ENCODE measurements at places on chromosomes 2 and 18.
A peak's percentile ranks its signal among the peaks of the same experiment; 100 is the strongest.

DNA sequence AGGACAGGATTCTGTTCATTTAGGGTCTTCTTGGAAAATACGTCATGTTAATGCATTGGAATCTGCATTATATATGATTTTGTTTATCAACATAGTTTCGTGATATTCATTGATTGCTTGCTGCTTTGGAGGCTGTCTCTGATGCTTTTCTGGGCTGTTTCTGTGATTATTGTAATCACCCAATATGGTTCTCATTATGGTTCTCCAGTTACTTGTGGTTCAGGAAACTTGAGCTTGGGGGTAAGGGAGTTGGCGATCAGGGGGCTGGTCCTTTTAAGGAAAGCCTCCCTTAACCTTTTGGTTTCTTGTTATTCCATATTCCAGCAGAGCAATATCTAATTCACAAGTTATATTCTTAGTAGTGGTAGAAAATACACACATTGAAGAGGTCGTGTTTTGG, 17.4 kb upstream of the STON1 start:
- no peak for DNase-seq

DNA sequence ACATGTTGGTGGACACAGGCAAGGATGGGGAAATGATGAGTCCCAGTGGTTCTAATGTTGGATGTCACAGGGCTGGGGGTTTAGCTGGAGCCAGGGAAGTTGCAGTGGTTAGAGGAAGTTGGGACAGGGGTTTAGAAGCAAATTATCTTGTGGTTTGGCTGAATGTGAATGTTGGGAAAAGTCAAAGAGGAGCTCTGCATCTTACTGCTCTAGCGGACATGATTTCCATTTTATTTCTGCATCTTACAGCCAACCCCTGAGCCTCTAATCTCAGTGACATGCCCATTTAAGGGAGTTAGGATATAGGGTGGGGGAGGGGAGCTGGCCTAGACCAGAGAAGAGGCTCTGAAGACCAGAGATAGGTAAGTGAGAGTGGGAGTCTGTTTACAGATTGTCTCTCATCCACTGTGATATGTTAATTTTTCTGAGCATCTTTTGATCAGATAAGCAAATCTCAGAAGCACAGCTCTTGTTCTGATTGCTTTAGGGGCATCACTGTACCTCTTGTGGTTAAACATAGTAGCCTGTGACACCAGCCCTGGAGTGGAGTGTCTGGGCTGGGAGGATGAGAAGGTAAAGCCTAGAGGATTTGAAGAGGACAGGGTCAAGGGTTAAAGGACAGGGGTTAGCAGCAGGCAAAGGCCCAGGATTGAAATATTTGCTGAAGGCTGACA, 43.6 kb downstream of the SETBP1 start:
- no peak for DNase-seq

DNA sequence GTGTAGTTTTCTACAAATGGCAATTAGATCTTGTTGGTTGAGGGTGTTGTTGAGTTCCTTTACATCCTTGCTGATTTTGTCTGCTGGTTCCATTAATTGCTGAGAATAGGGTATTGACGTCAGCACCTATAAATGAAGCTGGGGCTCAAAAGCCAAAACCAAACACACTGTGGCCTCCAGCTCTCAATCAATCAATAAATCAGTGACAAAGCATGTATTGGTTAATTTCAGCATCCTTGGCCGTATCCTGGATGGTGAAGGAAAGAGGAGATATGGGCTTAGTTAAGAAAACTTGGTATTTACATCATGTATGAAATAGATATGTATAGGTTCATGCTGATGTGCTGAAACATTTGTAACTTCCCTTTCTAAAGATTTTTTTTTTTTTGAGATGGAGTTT, 13.2 kb upstream of the APOB start:
- DNase-seq = no peak

GRCh38 chr2:104804148-104804890, 49.6 kb upstream of the POU3F3 start:
- no peak for DNase-seq

GRCh38 chr2:17249249-17249648, 269.0 kb downstream of the RAD51AP2 start:
- DNase-seq = no peak

DNA sequence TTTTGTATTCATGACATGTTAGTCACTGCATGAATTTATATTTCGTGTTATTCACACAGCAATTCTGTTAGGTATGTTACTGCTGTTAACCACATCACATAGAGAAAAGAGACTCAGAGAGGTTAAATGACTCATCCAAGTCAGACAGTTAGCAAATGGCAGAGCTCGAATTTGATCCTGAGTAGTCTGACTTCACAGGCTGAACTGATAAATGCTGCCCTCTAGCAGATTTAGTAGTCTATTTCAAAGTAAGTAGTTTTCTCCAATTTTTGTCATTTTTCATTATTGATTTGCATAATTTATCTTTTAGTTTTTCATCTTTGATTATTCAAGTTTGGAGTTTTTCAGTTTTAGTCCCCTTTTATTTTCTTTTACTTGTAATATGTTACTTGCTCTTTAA, 58.3 kb downstream of the WDR7 start:
- DNase-seq = peak; percentile 76

- DNase-seq = no peak
Measured at GRCh38 chr18:55559739-55560138, 28.3 kb downstream of the TCF4 start.

GRCh38 chr2:113078350-113078839, 10.6 kb downstream of the IL1F10 start:
- no peak for DNase-seq

- no peak for DNase-seq
Measured at GRCh38 chr18:76972846-76973519, 150.6 kb downstream of the ZNF236 start.

DNA sequence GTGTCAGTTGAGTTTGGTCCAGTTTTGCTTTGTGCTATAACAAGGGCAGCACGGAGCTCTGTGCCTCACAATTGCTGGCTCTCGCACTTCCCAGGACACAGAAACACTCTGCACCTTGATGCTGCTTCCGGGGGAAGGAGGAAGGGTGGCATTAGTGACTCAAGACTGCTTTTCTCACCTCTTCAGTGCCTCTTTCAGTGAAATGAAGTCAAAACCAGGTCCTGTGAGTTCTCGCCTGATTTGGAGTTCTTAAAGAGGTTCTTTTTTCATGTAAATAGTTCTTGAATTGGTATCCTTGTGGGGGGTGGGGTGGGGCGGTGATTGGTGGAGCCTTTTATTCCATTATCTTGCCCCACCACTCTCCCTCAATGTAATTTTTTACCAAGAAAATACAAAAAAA, 91.5 kb upstream of the MYT1L start:
- no peak for DNase-seq

DNA sequence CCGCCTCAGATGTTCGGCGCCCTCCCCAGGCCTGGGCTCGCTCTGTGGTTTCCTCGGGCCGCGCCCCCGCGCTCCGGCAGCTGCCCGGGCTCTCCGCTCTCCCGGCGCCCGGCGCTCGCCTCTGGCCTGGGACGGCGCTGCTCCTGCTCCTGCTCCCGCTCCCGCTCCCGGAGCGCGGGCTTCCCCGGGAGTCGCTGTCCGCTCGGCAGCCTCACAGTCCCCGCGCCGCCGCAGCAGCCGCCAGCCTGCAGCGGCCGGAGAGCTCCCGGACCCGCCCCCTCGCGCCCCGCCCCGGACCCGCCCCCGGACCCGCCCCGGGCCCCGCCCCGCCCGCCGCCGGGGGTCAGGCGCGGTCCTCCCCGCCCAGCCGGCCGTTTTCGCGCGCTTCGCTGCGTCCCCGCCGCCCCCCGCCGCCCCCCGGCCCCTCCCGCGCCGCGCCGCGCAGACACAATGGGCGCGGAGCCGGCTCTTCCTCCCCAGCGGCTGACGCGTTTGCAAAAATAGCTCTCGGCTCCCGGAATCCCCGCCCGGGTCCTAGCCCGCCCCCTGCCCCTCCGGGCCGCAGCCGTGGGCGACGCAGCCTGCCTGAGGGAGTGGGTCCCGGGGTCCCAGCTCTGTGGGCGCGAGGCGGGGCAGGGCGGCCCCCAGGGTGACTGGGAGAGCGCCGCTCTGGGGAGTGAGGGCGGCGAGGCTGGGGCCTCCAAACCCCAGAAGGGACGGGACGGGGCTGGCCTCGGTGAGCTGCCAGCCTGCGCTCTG, at the start of gene ARL4C:
Gene ARL4C (minus strand): TSS at position 247 of the 759 bp plus-strand sequence. CDS start 495 bp downstream, outside the sequence.
- no peak for DNase-seq

DNA sequence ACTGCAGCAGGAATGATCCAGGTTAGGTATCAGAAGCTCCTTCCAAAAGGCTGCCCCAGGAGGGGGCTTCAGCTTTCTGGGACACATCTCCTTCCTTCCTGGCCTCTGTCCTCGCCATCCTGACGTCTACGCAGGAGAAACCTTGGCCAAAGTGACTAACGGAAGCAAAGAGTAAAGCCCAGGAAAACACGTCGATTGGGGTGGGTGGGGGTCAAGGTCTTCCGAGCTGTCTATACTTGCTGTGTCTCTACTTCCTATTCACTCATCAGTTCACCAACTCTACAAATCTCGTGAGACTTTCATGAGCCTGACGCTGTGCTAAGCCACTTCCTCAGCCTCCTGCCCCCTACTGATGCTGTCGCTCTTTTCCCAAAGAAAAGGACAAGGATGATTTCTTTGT, 212.6 kb downstream of the TNS1 start:
- peak; percentile 32 for DNase-seq

DNA sequence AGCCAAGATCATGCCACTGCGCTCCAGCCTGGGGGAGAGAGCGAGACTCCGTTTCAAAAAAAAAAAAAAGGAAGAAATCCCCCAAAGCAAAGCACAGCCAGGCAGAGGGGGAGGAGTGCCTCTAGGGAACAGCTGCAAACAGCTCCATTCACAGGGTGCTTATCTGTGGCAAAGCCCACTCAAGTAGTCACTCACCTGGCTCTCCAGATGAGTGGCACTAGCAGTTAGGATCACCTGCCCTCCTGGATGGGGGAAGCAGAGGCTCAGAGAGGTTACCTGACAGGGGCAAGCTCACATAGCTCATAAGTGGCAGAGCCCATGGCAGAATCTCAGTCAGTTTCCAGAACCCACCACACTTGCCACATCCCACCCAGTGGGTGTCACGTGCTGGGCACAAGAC, 30.3 kb downstream of the TFCP2L1 start:
- DNase-seq = no peak

DNA sequence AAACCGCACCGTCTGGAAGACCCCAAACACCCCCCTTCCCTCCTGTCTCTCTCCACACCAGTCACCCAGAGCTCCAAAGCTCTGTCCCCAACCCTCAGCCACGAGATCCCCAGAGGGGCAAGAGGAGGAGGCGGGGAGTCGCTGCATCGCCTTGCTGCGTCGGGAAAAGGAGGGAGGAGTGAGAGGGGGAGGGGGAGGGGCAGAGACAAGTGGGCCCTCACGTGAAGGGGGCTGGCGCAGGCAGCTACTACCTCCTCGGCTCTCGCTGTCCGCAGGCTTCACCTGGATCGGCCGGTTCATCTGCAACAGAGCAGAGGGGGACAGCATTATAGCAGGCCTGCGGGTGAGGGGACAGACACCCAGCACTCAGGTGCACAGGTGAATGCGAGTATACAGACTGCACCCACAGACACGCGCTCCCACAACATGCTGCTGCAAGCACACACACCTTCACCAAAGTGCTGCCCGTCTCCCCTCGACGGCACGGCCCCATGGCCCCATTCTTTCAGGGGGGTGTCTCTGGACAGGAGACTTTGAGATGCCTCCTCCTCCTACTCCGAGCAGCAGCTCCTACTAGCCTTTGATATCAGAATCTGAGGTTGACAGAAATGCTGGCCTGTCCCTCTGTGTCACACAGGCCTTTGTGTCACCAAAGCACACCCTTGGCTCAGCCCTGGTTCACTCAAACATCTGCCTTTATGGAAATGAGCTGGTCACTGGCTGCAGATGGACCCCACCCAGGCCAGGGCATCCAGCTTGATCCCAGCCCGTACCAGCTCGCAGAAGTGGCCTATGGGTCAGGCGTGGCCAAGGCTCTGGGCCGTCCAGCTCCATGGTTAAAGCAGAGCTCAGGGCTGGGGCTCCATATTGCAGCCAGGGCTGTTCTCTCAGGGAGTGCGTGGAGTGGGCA, 243.8 kb downstream of the CELF4 start:
- no peak for DNase-seq

- peak; percentile 12 for DNase-seq
Measured at GRCh38 chr2:195561116-195561921, 95.7 kb upstream of the SLC39A10 start.

- DNase-seq = no peak
Measured at GRCh38 chr2:70091364-70091763, 4.1 kb downstream of the PCBP1 start.

GRCh38 chr2:164696634-164697033, 75.4 kb upstream of the GRB14 start:
- DNase-seq = no peak

GRCh38 chr2:122244598-122245229, 489.3 kb downstream of the TSN start:
- no peak for DNase-seq

GRCh38 chr2:66679442-66679841, 244.5 kb downstream of the MEIS1 start:
- DNase-seq = no peak

DNA sequence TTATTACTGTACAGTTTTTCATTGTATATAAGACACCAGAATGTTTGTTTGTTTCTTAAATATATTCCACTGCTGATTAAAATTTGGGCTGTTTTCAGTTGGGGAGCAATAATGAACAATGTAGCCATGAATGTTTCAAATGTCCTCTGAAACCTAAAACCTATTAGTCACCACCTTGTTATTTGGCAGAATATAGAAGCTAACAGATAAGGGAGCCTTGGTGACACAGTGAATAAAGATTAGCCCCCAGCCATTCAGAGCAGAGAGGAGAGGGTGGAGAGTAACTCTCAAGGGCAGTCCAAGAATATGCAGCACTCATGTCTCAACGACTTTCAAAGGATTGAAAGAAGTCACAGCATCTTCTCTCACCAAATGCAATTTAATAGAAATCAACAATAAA, 43.1 kb upstream of the ATP8B1 start:
- no peak for DNase-seq

- DNase-seq = no peak
Measured at GRCh38 chr2:200968162-200968561, 4.7 kb upstream of the ORC2 start.

- peak; percentile 98 for DNase-seq
Measured at GRCh38 chr2:173997269-173997668, 32.1 kb upstream of the SP3 start.

- DNase-seq = no peak
Measured at GRCh38 chr2:204738721-204739120, 193.4 kb downstream of the PARD3B start.
